ENCODE measurements at places on chromosomes 12 and 14.
A peak's percentile ranks its signal among the peaks of the same experiment; 100 is the strongest.

GRCh38 chr14:75401361-75401760, 26.5 kb upstream of the JDP2 start:
- no peak for DNase-seq

DNA sequence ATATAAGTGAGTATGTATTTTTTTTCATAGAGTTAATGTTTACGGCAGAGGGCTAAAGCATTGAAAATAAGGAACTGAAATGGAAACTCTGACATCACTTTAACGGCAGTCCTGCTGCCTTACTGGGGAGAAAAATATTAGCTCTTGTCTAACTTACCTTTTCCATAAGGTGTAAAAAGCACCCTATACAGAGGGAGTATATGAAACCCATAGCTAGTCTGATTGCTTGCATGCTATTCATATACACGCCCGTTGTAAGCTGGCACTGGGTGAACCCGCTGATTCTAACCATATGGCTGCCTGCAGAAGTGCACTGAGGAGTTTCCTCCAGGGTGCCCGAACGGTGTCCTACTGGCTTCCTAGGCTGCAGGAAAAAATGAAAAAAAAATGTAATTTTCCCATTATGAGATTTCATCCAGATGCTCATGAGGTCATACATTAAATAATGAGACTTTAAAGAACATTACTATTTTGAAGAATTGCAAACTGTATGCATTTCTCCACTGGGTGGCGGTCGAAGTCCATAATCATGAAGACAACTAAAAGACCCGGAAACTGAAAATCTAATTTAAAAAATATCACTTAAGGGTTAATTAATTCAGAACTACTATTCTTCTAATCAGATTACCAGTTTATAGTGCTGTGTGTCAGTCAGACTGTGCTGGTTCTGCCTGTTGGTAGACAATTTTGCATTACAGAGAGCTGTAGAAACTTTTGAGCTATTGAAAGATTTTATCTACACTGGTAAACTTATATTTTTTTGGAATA, 144.7 kb downstream of the ALX1 start:
- peak; percentile 33 for DNase-seq

DNA sequence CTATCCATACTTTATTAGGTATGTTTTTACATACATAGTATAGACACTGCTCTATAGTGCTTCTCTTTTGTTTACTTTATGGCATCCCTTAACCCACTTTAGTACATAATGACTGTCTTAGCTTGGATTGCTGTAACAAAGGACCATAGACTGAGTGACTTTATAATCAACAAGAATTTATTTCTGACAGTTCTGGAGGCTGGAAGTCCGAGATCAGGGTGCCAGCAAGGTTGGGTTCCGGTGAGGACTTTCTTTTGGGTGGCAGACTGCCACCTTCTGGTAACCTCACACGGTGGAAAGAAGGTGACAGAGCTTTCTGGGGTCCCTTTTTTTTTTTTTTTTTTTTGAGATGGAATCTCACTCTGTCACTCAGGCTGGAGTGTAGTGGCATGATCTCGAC, 48.6 kb upstream of the PPM1H start:
- no peak for DNase-seq

DNA sequence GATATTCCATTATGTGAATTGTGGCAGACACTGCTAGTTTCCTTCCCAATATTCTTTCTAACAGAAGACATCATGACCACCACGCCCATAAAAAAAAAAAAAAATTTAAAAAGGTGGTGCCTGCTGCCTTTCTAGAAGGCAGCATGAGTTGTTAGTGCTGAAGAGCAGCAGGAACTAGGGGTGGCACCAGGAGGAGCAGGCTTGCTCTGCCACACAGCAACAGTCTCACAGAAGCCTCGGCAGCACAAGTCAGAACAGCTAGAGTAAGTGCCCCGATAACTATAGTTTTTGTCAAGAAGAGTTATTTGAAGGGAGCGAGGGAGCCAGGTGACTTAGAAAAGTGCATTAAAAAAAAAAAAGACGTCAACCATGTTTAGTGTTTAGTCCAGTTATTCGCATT, 66.4 kb upstream of the TMEM263 start:
- DNase-seq = no peak

GRCh38 chr12:47273191-47273626, 193.4 kb upstream of the AMIGO2 start:
- DNase-seq = no peak

GRCh38 chr14:74954232-74954946, 1.0 kb downstream of the PGF start:
- DNase-seq = no peak

- no peak for DNase-seq
These were observed 183.3 kb downstream of the CCDC59 start for GRCh38 chr12:82174936-82175335.

GRCh38 chr12:123180171-123180570, 29.3 kb upstream of the PITPNM2 start:
- DNase-seq = no peak

DNA sequence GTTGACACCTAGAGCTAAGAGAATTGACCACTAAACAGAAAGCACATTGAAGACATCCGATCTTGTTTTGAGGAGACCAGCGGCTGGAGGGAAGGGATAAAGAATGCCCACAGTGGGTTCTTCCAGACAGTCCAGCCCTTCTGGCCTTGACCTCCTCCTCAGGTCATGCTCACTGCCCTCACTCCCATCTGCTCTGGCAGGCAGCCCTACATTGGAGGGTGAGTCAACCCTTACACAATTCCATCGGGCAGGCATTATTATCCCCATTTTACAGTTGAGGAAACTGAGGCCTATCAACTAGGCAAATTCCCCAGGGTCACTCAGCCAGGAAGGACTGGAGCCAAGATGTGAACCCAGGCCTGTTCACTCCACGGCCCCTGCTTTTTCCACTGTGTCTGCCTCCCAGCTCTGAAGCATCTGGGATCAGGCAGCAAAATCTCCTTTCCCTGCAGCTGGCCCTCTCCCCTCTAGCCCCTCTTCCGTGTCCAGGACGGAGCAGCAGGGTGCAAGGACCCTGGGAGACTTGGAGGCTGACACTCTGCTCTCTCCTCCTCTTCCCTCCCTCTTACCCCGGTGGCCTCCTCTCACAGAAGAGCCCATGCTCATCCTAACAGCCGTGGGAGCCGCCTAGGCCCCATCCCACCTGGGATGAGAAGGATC, 5.3 kb downstream of the SCNN1A start:
- DNase-seq = no peak
